ENCODE measurements at places on chromosomes 7 and 10.

- DNase-seq, result no peak
Measured at GRCh38 chr7:50206453-50207250, 97.9 kb upstream of the IKZF1 start.

DNA sequence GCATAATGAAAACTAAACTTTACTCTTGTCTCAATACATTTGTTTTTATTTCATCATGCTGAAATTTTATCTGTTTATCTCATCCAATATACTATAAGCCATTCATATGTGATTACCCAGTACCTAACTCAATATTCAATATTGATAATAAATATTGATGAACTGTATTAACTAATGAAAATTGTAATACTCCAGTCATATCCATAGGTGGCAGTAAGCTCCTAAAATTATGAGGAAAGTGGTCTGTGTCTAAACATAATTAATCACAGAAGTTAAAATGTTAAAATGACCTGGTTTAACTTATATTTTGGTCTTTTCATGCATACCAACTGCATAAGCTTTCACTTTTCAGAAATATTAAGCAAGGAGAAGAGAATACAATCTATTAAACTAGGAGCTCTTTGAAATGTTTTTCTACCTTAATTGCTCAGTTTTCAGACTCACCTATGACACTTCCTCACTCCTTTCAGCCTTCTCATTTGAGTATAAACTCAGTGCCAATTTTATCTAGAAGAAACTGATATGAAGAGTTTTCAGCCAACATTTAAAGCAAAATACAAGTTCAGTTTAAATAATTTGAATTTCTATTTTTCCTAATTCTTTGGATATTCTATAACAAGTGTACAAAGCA lies 30.5 kb upstream of the VWDE start:
- DNase-seq, result no peak

DNA sequence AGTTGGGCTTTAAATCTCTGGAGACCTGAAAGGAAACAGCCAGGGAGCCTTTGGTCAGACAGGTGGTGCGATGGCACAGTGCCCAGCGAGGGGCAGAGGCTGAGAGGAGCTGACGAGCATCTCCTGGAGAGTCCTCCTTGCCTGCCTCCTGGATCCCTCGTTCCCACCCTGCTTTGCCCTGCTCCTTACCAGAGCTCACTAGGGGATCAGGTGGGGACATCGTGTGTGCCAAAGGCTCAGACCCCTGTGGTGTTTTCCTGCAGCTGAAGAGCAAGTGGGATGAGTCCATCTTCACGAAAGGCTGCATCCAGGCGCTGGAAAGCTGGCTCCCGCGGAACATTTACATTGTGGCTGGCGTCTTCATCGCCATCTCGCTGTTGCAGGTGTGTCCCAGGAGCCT lies 21.8 kb upstream of the SH2D4B start:
- no peak for DNase-seq

DNA sequence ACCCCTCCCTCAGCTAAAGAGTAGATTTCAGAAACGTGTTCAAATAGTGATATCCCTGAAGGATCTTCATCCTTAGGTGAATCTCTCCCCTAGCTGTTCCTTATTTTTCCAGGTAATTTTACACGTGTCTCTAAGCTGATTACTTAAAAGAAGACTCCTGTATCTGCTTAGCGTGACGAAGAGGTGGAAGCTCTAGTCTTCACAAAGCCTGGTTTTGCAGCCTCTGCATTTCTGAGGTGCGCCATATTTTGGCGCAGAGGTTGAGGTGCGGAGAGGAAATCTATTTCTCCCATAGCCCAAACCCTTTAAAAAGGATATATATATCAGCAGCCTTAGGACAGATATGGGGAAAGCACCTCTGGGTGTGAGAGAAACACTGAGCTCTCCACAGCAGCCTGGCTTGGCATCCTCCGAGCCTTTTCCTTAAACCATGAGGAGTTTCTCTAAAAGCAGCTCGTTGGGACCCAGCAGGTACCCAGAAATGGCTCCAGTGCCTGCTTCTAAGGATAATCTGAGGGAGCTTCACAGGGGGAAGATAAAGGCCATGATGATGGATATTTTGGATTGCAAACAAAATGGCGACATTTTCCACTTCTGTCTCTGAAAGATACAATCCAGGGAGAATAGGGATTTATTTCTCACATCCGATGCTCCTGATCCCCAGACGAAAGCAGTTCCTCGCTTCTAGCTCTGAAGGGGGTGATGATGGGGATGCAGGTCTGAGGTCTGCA lies 3.0 kb upstream of the HOXA2 start:
- DNase-seq, result no peak

DNA sequence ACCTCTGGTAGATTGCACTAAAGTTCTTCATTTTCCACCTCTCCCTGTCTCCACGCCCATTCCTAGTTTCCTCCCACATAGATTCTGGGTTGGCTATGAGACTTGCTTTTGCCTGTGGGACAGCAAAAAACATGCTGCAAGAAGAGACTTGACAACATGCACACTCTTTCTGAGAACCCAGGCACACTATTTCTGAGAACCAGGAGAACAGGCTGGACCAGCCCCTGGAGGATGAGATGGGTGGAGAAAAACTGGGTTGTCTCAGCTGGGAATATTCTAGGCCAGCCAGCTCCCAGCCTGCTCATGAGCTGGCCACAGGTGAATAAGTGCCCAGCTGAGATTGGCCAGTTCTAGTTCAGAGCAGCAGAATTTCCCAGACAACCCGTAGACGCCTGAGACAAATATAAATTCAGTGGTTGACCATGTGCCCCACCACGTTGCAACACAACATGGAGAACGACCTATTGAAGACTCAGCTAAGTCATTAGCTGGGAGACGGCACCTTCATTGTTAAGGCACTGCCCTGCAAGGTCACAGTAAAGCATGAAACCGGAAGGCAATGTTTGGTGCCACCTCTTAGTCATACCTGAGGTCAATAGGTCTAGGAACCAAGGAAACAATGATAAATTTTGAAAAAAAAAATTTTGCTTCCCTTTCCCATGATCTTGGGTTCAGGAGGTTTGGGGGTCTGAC lies 92.7 kb upstream of the AKR1E2 start:
- DNase-seq, result no peak

GRCh38 chr10:10959666-10960065 lies 58.0 kb upstream of the CELF2 start:
- DNase-seq, result no peak

DNA sequence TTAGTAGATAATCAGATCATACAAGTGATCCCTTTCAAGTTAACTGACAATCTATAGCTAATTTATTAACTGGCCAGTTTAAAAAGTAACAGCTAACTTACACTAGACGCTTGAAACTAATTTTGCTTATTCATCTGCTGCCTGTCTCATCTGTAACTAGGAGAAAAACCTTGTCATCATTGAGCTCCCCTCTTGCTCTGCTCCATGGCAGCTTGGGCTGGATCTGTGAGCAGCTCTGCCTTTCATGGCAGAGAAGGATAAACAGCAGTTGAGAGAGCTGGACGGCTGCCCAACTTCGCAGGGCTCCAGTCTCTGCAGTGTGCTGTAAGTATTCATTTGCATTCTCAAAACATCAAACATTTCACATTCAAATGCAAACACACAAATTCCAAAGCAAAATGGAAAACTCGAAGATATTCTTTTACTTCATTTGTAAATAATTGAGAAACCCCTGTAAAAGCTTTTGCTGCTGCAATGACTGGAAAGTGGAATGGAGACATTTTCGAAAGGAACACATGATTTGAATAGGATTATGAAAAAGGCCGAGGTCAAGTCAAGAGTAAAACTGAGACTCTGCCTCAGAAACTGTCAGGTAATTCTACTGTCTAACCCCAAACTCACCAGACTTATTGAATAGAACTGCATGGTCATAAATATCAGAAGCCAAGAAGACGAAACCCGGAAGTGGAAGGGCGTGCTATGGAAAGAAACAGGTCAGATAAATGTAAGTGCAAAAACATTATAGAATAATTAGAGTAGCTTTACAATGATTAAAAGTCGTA lies 17.6 kb downstream of the SLC35B4 start:
- peak; percentile 16 for DNase-seq

- DNase-seq, result no peak
Measured at GRCh38 chr7:26490640-26491624, 199.3 kb downstream of the SNX10 start.

DNA sequence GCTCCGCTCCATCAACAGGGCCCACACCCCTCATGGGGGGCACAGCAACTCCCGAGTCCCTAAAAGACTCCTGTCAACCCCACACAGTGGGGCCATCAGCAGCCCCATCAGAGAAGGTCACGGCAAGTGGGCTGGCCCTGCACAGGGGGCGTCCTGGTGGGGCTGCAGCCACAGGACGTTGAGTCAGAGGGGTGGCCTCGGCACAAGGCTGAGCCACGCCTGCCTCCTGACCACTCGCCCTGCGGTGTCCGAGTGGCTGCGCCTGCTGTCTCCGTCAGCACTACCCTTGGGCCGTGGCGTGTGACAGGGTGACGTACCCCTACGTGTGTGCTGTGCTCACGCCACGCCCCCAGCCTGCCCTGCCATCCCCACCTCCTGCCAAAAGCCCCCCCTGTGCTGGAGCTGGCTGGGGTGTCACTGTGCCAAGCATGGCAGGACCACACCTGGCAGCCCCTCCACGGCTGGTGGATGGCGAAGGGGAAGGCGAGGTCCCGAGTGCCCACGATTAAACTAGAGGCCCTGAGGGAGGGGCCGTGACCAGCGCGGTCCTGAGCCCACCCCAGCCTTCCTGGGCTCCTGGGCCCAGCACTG lies 26.0 kb upstream of the NKX6-2 start:
- no peak for DNase-seq

GRCh38 chr7:78114993-78115392 lies 316.4 kb downstream of the PHTF2 start:
- no peak for DNase-seq

- no peak for DNase-seq
Measured at GRCh38 chr10:4101918-4102654, 317.1 kb upstream of the KLF6 start.

DNA sequence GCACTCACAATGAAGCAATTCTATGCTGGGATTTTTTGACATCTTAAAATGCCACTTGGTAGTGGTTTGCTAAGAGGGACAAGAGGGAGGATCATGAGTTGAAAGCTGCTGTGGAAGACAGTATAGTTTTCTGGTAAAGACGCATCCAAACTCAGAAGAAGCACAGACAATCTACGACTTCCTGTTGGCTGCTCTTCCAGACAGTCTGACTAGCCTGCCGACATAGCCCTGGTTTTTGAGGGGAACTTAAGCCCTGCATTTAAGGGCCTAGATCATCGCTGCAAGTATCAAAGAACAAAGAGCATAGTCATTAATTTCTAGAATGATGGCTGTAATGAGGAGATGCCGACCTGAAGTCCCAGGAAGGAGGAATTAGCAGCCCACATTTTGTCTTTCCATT lies 99.9 kb upstream of the IKZF1 start:
- DNase-seq, result no peak

GRCh38 chr7:136687693-136688322 lies 180.6 kb upstream of the CHRM2 start:
- DNase-seq, result no peak

DNA sequence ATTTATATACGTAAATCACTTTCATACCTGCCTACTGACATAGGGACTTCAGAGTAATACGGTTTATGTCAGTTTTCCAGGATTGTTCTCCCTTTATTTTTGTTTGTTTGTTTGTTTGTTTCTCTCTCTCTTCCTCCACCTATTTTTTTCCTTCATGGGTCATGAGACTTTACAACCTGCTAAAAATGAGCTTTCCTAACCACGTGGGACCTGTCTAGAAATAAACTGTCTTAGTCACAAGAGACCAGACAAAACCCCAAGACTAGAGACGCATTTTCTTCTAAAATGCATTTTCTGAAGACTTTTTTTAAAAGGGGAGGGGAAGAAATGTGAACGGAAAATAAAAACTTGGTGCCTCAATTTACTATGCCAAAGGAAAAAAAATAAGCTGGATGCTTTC lies 41.1 kb upstream of the FIGNL1 start:
- DNase-seq, result no peak

- DNase-seq, result no peak
Measured at GRCh38 chr10:70457759-70458305, 16.4 kb upstream of the NODAL start.

GRCh38 chr7:106767078-106767477 lies 98.0 kb upstream of the PIK3CG start:
- no peak for DNase-seq

DNA sequence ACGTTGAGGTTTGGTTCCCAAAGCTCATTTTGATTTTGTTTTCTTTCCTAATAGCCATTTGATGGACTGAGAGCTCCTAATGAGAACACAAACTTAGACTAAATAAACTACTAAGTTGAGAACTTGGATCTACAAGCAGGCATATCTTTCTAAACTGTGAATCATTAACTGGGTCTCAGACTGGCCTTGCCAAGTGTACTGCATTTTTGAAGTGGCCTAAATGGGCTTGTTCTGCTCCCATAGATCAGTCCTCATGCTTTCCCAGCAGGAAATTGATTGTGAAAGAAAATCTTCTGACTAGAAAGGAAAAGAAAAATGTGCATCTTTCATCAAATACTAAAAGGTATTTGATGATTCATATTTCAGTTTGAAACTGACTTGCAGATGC lies 46.7 kb upstream of the RBM33 start:
- DNase-seq, result no peak

DNA sequence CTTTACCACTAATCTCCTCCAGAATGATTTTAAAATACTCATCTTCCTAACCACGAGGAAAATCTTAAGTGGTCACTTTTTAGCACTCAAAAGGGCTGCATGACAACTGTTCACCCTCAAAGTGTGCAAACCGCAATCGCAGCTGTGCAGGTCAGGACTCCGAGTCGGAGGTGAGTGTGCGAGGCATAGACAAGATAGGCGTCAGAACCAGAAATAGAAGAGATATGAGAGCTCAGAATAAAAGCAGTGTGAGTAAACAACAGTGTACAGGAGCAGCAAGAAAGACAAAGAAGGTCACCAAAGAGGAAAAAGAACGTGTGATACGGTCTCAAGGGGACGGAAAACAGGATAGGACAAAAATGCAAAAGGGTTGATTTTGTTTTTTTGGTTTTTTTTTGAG lies 17.5 kb upstream of the ENO4 start:
- no peak for DNase-seq

DNA sequence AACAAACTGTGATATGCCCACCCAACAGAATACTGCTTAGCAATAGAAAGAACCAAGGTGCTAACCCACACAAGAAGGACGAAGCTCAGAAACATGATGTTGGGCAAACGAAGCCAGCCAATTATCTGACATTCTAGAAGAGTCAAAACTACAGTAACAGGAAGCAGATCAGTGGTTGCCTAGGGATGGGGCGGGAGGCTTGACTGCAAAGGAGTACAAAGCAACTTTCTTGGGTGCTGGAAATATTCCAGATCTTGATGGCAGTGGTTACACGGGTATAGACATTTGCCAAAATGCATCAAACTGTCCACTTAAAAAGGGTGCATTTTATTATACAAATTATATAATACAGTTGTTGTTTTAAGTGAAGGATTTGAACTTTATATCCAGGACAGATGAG lies 41.1 kb upstream of the RET start:
- no peak for DNase-seq

- DNase-seq, result no peak
Measured at GRCh38 chr10:130958003-130958402, 353.5 kb downstream of the TCERG1L start.

GRCh38 chr10:75937823-75938222 lies 506.4 kb downstream of the LRMDA start:
- no peak for DNase-seq

DNA sequence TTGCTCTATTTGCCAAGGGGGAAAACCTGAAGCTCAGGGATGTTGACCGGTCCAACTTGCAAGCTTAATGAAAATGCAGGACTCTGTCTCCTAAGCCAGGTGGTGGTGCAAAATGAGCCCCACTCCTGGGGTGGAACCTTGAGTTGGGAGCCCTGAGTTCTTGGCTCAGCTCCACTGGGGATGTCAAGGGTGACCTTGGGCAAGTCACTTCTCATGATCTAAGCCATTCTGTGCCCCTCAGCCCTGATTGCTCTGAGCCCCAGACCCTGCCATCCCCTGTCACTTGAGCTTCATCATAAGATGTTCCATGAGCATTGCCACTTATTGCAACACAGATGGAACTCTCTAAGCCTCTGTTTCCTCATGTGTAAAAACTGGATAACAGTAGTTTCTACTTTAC lies 33.9 kb downstream of the MYL10 start:
- DNase-seq, result no peak

Measured in NT2/D1 (cell line).